ENCODE measurements at places on chromosomes 5 and 9.

DNA sequence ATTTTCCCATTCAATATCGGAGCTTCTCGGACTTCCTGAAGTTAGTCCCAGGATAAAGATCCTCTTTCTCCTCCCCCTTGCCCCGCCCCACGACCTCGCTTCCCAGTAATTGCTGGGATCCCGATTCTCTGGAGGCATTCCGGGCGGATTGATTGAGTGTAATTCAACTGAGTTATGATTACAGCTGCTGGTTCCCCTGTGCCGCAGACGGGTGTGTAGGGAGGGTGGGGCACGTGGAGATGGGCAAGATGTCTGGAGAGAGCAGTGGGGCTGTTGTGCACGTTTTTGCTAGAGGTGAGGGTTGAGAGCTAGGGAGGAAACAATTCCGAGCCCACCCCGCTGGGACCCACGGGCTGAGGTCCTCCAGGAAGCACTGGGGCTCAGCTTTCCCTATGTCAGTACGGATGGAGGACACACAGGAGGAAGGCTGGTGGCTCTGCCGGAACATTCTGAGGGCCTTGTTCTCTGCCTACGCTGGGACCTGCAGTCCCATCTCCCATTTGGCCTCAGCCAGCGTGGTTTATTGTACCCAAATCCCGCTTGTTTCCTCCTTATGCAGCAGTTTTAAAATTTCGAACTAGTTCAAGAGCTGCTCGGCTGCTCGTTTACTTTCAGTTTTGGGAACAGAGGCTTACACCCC lies 2.4 kb upstream of the DMRT2 start:
- no peak overlapping the region for H3K27ac ChIP-seq
- H3K27me3 ChIP-seq = peaks cover 90% of the 10 kb centered on the region
- peaks cover 17% of the 10 kb centered on the region for H3K36me3 ChIP-seq
- H3K4me1 ChIP-seq = peaks cover 43% of the 10 kb centered on the region
- DNase-seq = no peak

DNA sequence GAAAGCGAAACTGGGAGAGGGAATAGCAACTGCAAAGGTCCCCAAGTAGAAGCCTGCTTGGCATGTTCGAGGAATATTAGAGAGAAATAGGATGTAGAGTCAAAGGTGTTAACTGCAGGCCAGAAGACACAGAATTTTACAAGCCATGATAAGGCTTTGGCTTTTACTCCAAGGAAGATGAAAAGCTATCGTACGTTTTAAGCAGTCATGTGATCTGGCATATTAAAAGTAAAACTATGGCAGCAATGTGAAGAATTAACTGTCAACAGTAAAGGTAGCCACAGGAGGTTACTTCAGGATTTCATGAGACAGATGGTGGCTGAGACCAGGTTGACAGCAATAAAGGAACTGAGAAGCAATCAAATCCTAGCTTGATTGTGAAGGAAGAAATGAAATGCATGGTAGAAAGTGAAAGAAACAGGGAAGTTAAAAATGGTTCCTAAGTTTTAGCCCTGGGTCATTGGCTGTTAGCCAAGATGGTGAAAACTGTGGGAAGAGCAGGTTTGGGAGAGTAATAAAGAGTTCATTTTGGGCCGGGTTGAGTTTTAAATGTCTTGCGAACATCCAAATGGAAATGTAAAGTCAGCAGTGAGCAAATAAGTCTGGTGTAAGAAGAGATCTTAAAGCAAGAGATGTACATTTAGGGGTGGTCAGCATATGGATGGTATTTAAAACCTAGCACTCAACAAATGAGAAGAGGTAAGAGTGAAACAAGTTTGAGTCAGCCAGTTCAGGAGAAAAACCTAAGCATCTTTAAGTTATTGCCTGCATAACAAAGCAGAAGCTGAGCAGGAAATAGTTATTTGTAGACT lies 20.3 kb upstream of the TTC33 start:
- H3K36me3 ChIP-seq = peaks cover 23% of the 10 kb centered on the region
- peak overlapping the region; percentile 2 for H3K27ac ChIP-seq
- no peaks in the 10 kb centered on the region for H3K27me3 ChIP-seq
- no peak for DNase-seq
- peaks cover 10% of the 10 kb centered on the region for H3K4me1 ChIP-seq

DNA sequence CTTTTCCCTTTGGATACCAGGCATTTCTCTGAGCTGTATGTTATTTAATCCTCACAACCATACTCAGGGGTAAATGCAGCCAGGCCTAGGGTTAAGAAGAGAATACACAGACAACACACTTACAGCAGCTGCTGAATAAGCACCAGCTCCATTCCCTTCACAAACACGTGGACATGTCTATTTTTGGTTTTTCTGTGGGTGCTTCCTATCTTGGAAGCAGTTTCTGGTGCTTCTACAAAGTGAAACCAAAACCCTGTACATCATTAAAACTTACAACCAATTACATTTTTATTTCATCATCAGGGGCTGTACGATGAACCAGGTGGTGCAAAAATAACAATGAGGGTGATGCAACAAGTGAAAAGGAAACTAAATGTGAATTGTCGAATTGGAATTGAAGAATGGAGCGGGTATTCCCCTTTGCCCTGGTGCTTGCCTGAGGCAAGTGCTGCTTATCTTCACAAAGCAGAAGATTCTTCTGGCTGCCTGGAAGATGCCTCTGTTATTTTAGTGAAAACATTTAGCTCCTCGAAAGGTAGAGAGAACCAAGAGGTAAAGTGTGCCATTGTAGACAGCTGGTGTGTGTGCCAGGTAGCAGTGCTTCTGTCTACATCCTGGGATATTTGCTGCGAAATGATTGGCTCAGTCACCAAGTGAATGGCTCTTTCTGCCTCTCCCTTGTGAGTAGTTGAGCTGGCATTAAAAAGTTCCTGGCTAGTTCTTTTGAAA lies 18.6 kb upstream of the IFNB1 start:
- peaks cover 48% of the 10 kb centered on the region for H3K4me1 ChIP-seq
- no peaks in the 10 kb centered on the region for H3K27me3 ChIP-seq
- H3K36me3 ChIP-seq = peaks cover 7% of the 10 kb centered on the region
- peak; percentile 53 for DNase-seq
- H3K4me3 ChIP-seq = peak overlapping the region; percentile 74

DNA sequence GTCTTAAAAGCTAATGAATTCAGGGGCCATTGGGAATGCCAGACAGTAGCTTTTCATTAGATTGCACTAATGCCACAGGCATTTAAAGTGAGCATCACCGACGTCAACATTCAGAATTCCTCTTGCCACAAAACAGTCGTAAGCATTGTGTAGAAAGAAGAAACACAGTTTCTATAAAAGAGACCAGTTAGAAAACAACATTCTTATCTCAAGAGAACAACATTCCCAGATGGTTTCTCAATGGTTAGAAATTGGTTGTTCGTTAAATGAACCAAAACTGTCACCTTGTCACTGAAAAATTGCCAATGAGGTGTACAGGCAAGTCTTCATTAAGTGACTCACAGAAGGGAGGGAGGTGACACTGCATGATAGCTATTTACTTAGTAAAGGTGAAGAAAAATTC lies 401.6 kb upstream of the PRR16 start:
- no peaks in the 10 kb centered on the region for H3K36me3 ChIP-seq
- H3K4me3 ChIP-seq = no peak overlapping the region
- H3K27ac ChIP-seq = no peak overlapping the region
- no peaks in the 10 kb centered on the region for H3K4me1 ChIP-seq
- no peak for DNase-seq

- no peaks in the 10 kb centered on the region for H3K36me3 ChIP-seq
- no peak overlapping the region for H3K4me3 ChIP-seq
- H3K27ac ChIP-seq = no peak overlapping the region
- no peak for DNase-seq
- H3K27me3 ChIP-seq = no peaks in the 10 kb centered on the region
These were observed 144.4 kb downstream of the NSG2 start for GRCh38 chr5:174189654-174190541.

- H3K4me3 ChIP-seq = no peak overlapping the region
- DNase-seq = no peak
- H3K27me3 ChIP-seq = peaks cover 13% of the 10 kb centered on the region
- peaks cover 3% of the 10 kb centered on the region for H3K36me3 ChIP-seq
These were observed 44.7 kb upstream of the HMGCS1 start for GRCh38 chr5:43357878-43358281.

- H3K4me3 ChIP-seq = no peak overlapping the region
- DNase-seq = no peak
- H3K27ac ChIP-seq = no peak overlapping the region
- no peaks in the 10 kb centered on the region for H3K36me3 ChIP-seq
These were observed 115.9 kb downstream of the PIK3R1 start for GRCh38 chr5:68331192-68332079.

DNA sequence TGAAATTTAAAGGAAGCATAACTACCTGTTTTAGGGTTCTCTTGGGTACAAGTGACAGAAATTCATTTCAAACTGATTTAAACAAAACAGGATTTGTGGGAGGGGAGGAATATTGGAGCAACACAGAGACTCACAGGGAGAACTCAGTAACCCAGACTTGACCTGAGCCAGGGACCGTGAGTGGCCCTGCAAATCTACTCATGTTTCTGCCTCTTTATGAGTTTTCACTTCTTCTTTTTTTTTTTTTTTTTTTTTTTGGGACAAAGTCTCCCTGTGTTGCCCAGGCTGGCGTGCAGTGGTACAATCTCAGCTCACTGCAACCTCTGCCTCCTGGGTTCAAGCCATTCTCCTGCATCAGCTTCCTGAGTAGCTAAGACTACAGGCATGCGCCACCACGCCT lies 405.6 kb upstream of the ZNF608 start:
- no peaks in the 10 kb centered on the region for H3K36me3 ChIP-seq
- DNase-seq = no peak
- no peaks in the 10 kb centered on the region for H3K27me3 ChIP-seq

DNA sequence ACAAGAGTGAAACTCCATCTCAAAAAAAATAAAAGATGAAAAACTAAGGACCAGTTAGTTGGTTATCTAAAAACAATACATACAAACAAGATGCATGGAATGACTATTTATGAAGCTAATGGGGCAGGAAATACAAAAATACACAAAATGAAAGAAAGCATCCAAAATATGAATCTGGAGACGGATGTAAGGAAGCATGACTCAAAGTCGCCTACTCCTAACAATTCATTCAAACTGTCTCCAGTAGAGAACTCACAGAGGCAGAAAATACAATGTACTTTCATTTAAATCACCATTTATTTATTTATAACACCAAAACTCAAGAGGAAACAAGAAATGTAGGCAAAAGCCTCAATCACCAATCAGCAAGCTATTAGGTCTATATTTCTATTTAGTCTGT lies 68.4 kb downstream of the SCAI start:
- no peaks in the 10 kb centered on the region for H3K4me1 ChIP-seq
- no peaks in the 10 kb centered on the region for H3K27me3 ChIP-seq
- DNase-seq = no peak
- H3K36me3 ChIP-seq = peaks cover 2% of the 10 kb centered on the region
- no peak overlapping the region for H3K27ac ChIP-seq

GRCh38 chr5:139407517-139407916 lies 3.6 kb upstream of the SPATA24 start:
- no peaks in the 10 kb centered on the region for H3K36me3 ChIP-seq
- H3K4me3 ChIP-seq = no peak overlapping the region
- H3K27ac ChIP-seq = no peak overlapping the region
- H3K27me3 ChIP-seq = no peaks in the 10 kb centered on the region
- no peak for DNase-seq
- peaks cover 30% of the 10 kb centered on the region for H3K4me1 ChIP-seq

GRCh38 chr9:4662989-4663792 lies 1.1 kb downstream of the PLPP6 start:
- peaks cover 24% of the 10 kb centered on the region for H3K27me3 ChIP-seq
- H3K27ac ChIP-seq = peak overlapping the region; percentile 65
- DNase-seq = no peak
- H3K4me3 ChIP-seq = peak overlapping the region; percentile 95
- peaks cover 9% of the 10 kb centered on the region for H3K36me3 ChIP-seq

GRCh38 chr5:102545175-102545574 lies 46.4 kb upstream of the SLCO6A1 start:
- DNase-seq = no peak
- H3K4me1 ChIP-seq = no peaks in the 10 kb centered on the region
- no peak overlapping the region for H3K27ac ChIP-seq
- H3K36me3 ChIP-seq = no peaks in the 10 kb centered on the region
